ENCODE measurements at places on chromosomes 1 and 21.

GRCh38 chr1:210653771-210654170 is 325.1 kb downstream of the HHAT start:
- no peak for DNase-seq

DNA sequence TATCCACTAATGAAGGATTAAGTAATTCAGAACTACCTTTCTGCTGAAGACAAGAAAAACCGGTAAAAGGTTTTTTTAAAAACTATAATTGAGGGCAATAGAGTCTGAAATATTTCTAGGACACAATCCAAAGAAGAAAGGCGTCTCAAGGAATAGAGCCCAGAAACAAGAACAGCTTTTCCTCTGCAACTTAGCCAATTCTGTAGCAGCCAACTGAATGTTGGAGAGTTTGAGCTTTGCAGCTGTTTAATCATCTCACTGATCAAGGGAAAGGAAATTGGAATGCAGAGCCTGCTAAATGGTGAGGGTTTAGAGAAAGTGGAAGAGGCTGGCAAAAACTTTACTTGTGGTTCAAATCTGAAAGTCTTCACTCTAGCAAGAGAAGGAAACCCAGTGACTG is 818.9 kb downstream of the KCNT2 start:
- DNase-seq: no peak

DNA sequence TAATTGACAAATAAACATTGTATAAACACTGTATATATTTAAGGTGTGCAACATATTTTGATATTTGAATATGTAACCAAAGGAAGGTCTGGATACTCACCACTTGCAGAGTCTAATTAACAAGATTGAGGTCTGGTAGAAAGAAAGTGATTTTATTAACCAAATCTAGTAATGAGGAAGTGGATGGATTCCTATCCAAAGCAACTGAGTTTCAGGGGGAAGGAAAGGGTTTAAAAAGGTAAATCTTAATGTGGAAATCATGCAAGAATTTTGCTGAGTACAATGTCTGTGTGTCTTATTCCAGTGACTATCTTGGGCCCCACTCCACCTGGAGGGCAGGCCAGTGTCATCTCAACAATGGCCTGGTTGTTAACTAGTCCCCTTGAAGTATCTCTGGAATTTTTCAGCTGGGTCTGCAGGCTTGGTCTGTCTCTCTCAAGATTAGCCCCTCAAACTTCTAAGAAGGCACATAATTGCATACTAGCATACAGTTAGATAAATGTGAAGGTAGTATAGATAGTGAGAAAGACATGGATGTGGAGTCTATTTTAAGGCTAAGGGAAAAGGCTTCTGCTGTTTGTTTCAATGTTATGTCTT is 262.7 kb upstream of the RGS18 start:
- no peak for DNase-seq

- DNase-seq: no peak
Observed at GRCh38 chr1:18895317-18895716, 7.0 kb downstream of the ALDH4A1 start.

DNA sequence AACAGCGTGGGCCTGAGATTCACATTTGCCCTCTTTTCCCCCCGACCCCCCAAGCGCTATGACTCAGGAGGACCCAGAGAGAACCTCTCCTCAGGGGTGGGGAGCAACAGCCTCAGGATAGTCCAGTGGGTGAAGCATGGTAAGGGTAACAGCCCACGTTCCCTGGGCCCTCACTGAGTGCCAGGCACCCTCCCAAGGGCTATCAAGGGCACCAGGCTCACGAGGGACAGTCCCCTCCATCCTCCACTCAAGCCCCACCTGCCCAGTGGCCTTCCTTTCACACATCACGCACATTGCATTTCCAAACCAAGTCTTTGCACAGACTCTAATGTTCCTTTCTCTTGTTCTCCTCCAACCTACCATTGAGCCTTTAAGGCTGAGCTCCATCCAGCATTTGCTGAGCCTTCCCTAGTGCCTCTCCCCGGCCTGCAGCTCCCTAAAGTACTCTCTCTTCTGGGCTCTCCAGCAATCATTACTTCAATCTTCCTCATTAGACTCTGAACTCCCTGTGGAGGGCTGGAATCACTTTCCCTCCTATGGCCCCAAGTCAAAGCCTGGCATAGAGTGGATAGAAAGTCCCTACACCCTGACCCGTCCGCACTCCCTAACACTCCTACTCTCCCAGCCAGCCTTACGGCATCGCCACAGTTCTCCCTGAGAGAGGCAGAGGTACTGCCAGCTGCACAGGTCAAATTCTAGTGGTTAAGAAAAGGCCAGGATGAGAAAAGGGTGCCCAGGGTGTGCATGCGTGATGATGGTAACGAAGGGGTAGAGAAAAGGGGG is 1.0 kb downstream of the AKR7A2 start:
- no peak for DNase-seq

GRCh38 chr1:53094533-53094919 is 32.5 kb downstream of the PODN start:
- no peak for DNase-seq

- DNase-seq: no peak
Observed at GRCh38 chr1:244065960-244066388, 14.9 kb downstream of the ZBTB18 start.

GRCh38 chr1:13830616-13831280 is 130.8 kb downstream of the PRDM2 start:
- DNase-seq: no peak

DNA sequence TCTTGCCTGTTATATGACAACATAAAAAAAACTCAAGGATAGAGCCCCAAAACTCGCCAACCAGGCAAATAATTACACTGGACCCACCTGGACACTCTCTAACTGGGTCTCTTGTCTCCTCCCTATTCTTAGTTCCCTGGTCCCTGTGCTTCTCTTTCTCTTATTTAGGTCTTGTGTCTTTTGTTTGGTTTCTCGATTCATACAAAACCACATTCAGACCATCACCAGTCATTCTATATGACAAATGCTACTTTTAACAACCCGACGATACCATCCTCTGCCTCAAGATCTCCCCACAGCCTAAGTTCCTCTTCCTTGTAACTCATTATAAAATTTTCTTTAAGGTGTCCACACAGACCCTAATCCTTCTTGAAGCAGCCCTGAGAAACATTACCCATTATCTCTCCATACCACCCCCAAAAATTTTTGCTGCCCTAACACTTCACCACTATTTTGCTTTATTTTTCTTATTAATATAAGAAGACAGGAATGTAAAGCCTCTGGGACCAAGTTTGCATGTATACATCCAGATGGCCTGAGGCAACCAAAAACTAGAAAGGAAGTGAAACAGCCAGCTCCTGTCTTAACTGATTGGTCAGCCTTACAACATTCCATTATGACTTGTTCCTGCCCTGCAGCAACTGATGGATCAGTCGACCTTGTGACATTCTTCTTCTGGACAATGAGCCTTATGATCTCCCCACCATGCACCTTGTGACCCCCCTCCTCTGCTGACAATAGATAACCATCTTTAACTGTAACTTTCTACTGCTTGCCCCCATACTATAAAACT is 638.2 kb downstream of the AMY1C start:
- no peak for DNase-seq

- DNase-seq: no peak
Observed at GRCh38 chr1:217014066-217014465, 290.8 kb upstream of the ESRRG start.

DNA sequence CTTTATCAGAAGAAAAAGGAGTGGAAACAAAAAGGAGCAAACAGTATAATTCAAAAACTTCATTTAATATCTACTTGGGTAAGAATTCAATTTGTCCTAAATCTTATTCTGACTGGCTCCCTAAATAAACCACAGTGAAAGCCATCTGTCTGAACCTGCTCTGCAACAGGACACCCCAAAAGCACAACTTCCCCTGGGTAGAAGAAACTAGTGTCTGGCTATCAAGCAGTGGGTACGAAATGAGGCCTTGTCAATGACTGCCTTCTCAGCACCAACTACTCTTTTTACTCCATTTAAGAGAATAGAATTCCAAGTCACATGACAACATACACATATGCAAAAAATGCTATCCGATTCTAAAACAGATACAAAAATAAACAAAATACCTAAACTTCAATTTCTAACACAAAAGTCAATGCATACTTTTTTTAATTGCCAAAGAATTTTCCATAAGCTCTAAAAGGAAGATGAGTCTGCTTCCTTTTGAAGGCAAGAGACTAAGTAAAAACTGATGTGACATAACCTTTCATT is 206.8 kb downstream of the SLC45A1 start:
- DNase-seq: no peak

DNA sequence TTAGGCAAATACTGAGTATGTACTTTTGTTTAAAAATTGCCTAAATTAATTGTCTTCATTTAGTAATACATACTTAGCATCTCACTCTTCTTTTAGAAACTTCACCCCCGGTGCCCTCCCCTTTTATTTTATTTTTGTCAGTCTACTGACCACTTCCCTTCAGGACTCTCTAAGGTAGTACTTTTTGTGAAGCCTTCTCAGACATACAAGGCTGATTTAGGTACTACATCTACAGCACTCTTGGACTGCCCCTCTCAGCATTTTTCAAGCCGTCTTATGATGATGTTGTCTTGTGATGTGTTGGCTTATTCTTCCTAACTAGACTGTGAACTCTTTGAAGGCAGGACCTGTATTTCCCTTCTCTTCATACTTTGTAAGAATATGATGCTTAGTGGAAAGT is 24.7 kb downstream of the RPS6KC1 start:
- no peak for DNase-seq

DNA sequence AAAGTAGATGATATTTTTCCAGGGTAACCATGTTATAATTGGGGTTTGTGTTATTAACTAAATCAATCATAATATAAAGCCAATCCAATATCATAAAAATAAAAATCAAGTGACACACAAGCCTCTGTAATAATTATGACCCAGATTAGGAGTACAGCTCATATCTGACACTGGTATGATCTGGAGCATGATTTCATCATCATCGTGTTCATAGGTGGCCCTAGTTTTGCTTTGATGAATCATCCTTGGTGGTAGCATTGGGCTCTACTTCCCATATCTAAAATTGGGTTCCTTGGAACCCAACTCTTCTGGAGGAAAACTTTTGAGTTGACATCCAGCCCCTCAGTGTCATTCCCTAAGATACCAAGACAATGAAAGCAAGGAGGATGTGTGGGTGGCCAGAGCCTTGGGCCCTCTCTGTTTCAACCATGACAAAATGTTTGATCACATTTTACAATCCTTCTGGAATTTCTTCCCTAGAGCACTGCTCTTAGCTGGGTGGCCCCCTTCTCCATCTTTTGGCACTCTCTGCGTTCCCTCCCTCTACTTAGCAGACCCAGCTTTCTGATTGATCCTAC is 37.0 kb upstream of the ENAH start:
- DNase-seq: no peak

DNA sequence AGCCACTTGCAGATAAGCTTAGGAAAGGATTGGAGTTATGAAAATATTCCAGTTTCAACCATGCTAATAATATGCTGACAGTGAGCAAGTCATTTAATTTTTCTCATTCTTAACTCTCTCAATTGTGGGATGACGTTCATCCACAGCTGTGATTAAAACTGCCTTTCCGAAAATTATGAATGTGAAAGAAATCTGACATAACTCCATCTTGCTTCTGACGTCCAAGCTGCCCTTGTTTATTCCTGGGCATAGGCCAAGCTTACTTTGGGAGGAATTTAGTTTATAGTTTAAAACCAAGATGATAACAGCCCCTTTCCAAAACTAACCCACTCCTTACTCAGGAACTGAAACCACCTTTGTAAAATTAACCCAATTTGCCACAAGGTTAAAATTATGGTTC is 11.0 kb upstream of the RGS18 start:
- no peak for DNase-seq

DNA sequence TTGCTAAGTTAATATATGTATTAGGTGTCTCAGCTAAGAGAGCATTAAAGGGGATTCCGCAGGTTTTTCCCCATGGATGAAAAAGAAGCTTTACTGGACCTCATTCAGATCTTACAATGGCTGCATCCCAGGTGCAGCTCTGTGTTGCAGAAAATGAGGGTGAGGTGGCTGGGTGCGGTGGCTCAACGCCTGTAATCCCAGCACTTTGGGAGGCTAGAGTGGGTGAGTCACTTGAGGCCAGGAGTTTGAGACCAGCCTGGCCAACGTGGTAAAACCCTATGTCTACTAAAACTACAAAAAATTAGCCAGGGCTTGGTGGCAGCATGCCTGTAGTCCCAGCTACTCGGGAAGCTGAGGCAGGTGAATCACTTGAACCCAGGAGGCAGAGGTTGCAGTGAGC is 58.5 kb upstream of the MORC3 start:
- DNase-seq: no peak

- DNase-seq: peak; percentile 93
Observed at GRCh38 chr1:45750298-45751038, at the start of gene IPP. IPP (minus strand) TSS chr1:45750653; CDS start chr1:45746411, 4,242 bp downstream.

DNA sequence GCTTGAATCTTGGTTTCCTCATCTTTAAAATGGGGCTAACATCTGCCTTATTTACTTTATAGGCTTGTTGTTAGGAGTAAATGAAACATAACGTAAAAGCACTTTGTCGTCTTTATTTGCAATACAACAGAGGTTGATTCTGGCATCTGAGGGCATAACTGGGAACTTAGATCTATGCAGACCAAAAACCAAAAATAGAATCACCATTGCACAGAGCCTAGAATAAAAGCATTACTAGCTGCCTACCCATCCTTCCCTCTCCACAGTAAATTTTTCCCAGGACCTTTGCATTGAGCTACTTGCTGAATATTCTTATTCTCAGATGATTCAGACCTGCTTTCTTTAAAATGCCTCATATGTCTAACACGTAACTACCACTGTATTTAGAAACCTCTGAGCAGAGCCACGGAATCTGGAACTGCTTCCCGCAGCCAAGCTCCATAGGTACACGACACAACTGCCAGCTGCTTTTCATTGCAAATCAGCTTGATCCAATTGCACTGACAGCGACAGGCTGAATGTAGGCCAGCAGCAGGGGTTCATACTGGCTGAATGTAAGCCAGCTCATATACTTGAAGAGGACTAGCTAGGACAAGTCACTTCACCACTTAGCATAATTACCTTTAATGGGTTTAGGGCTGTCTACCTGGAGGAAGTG is 33.2 kb upstream of the SERBP1 start:
- no peak for DNase-seq

DNA sequence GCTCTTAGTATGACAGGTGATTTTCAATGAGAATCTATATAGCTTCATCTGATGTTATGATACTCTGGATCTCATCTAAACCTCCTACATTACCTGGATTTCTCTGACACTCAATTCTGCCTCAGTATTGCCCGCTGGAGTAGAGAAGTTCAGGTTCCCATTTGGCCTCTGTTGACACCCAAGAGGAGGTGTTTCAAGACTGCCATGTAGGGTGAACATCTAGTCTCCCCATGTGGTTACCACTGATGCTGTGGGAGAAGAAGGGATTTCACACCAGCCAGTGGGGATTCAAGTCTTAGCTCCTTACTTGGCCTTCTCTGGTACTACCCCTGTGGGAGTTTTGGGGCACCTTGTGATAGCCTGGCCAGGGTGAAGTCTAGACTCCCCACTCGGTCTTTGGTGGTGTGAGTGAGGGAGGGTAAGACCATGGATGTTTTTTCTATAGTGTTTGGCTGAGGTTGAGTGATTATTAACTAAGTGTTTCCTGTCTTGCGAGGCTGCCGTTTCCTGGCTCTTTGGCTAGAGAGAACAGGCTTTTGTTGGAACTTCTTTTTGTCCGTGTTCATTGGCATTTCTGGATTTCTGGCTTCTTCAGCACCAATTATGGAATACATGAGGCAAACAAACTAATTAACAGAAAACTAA is 90.7 kb downstream of the RHOU start:
- DNase-seq: no peak

Data from stimulated activated naive CD4-positive, alpha-beta T cell treated with Interleukin-2 at 50 U/mL for 16 hours (primary cell).